ENCODE measurements at places on chromosomes 5 and 9.
A peak's percentile ranks its signal among the peaks of the same experiment; 100 is the strongest.

GRCh38 chr9:9598723-9599122, 1014.1 kb downstream of the PTPRD start:
- DNase-seq: no peak

DNA sequence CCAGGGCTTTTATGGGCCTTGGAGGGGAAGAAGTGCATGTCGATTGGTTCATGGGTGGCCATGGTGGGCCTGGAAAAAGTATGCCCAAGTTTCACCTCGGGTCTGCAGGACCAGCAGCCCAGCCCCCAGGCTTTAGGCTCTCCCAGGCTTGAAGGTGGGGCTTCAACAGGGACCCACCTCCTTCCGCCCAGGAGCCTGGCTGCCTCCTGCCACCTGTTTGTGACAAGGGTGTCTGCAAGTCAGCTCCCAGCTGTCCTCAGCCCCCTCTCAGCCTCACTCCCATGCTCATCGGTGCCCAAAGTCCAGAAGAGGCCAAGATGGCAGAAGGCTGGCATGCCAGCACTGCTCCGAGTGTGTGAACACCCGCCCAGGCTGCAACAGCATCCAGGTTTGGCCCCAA, 1063.2 kb upstream of the ACO1 start:
- DNase-seq: no peak

DNA sequence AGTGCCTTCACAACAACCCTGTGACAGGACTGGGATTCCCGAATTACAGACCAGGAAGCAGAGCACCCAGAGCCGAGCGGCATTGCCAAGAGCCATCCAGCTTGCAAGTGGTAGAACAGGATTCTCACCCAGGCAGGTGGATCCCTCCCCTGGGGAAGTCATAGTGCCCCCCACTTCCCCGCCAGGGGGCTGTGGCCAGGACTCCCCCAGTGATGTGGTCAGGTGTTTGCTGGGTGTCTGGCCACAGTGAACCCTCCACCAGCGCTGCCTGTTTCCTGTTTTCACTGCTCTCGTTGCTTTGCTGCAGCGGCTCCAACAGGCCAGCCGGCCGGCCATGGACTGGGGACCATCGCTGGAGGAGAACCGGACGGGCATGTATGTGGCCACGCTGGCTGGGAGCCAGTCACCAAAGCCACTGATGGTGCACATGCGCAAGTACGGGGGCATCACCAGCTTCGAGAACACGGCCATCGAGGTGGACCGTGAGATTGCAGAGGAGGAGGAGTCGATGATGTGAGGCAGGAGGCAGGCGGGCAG, 19.3 kb downstream of the SLC6A7 start:
- no peak for DNase-seq

DNA sequence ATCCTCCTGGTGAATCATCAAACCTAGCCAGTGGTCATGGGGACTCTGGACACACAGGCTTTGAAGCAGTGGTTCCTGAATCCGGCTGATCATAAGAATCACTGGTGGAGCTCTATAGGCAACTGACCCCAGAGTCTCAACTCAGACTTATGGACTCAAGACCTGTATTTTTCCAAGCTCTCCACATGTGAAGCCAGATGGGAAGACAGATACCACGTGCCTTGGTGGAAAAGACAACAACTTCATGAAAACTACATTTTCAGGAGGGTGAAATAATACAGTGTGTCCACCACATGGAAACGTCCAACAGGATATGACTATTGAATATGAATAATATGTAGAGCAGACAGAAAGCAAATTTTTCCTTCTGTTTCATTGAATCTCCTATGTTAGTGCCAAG, 33.7 kb downstream of the GABRP start:
- DNase-seq: no peak

DNA sequence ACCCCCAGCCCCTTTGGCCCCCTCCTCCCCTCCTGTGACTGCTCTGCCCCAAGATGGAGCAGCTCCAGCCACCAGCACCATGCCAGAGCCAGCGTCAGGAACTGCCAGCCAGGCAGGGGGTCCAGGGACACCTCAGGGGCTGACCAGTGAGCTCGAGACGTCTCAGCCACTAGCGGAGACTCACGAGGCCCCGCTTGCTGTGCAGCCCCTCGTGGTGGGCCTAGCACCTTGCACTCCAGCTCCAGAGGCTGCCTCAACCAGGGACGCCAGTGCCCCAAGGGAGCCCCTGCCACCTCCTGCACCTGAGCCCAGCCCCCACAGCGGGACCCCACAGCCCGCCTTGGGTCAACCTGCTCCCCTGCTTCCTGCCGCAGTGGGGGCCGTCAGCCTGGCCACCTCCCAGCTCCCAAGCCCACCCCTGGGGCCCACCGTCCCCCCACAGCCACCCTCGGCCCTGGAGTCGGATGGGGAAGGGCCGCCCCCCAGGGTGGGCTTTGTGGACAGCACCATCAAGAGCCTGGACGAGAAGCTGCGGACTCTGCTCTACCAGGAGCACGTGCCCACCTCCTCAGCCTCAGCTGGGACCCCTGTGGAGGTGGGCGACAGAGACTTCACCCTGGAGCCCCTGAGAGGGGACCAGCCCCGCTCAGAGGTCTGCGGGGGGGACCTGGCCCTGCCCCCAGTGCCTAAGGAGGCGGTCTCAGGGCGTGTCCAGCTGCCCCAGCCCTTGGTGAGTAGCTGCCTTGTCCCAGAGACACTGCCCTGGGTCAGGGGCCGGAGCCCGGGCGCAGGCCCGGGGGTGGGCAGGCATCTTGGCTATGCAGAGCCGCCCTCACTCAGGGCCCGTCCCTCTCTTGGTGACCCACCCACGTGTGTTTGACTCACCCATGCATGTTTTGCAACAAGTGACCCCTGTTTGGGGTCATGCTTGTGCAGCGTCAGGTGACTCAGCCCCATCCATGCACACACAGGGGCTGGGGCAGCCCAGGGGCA, 105.2 kb downstream of the WNK2 start:
- DNase-seq: peak; percentile 40

GRCh38 chr9:97910357-97910756, 11.9 kb downstream of the TRMO start:
- no peak for DNase-seq

DNA sequence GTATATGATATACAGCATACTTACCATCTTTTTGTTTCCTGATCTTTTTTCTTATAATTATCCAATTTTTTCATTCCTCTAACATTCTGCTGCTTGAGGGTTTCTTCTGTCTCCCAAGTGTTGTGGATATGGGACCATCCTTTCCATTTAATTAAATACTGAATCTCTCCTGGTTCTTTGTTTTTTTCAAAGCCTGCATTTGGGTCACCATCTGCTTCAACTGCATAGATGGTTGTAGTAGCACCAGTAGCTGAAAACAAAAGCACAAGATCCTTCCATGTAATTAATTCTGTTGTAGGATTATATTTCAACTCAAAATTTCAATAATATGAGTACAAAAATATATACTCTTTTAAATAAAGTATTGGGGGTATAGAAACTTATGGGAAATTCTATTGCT, 29.4 kb downstream of the CHD1 start:
- DNase-seq: no peak

GRCh38 chr5:1762121-1762882, 37.3 kb downstream of the MRPL36 start:
- no peak for DNase-seq

DNA sequence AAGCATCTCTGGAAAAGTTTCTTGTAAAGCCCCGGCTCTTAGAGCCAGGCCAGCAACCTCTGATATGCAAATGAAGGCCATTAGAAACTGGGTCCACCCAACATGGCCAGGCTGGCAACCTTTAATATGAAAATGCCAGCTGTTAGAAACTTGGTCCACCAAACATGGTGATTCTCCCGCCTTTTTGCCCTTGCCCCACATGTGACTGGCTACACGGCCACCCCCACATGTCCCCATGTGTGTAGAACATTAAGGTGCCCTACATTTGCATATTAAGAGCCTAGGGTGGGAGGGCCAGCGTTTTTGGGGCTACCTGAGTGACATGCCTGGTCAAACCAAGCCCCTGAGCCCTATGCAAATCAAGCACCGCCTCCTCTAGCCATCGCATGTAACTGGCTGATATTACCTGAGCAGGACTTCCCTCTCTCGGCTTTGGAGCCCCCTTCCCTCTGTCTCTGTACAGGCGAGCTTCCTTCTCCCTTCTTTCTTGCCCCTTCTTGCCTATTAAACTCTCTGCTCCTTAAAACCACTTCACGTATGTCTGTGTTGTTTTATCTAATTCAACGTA, 39.0 kb downstream of the S100Z start:
- no peak for DNase-seq

DNA sequence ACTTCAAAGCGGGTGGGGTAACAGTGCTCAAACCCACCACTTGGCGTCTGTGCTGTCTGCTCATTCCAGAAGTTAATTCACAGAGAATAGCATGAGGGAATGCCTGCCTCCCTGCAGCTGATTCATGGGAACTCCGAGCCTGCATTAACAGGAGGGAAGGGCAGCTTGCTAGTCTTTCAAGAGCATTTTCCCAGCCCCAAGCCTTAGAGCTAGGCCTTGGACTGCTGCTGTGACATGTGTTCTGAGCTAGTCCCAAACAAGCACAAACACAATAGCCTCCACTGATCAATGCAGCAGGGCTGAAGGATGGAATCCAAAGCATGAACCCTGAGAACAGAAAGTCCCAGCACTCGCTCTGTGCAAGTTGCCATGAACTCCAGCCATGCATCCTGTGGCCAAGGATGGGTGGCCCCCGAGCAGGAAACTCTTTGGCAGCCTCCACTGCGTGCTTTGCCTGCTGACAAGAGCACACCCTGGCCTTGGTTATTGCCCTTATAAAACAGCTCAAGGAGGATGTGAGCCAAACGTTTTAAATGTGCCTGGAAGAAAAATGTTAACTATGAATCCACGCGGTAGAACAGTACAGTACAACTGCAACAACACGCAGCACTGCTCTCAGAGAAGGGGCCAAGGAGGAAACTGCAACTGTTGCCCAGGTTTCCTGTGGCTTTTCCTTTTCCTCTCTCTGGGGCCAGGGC, 653.1 kb upstream of the KLF4 start:
- DNase-seq: peak; percentile 92

DNA sequence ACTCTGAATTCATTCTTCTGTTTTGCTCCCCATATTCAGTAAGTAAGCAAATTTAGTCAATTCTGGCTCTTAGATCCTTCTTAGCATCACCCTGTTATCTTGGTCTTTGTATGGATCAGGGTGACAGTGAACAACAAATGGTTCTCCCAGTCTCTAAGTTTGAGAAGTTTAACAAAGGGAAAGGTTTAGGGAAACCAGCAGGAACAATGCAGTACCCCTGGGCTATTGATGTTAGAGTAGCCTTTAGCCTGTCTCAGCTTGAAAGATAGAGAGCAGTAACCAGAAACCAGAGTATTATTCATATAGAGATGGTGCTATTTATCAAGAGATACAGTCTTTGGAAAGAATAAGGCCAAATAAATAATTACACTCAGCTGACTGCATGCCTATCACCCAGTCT, 241.8 kb downstream of the CDH12 start:
- DNase-seq: no peak

- no peak for DNase-seq
Observed at GRCh38 chr5:61619289-61619688, 287.2 kb downstream of the ZSWIM6 start.

GRCh38 chr5:56176871-56177533, 56.1 kb downstream of the ANKRD55 start:
- DNase-seq: no peak

DNA sequence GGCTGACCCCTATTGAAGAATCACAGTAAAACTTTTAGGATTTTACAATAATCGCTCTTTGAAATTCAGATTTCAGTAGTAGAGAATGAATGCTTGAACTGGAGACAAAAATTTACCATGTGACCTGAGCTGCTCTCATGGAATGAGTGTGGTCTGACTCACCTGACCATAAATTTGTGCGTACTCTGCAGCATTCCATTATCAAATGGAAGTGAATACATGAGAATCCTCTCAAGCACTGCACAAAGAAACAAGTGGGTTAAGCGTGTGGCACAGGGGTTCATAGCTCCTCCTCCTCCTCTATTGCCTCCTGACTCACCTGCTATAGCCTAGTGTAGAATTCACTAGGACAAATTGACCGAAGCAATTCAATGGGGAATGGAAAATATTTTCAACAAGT, 269.8 kb upstream of the CDH9 start:
- no peak for DNase-seq

GRCh38 chr9:27413511-27414219, 110.4 kb upstream of the IFNK start:
- DNase-seq: no peak

DNA sequence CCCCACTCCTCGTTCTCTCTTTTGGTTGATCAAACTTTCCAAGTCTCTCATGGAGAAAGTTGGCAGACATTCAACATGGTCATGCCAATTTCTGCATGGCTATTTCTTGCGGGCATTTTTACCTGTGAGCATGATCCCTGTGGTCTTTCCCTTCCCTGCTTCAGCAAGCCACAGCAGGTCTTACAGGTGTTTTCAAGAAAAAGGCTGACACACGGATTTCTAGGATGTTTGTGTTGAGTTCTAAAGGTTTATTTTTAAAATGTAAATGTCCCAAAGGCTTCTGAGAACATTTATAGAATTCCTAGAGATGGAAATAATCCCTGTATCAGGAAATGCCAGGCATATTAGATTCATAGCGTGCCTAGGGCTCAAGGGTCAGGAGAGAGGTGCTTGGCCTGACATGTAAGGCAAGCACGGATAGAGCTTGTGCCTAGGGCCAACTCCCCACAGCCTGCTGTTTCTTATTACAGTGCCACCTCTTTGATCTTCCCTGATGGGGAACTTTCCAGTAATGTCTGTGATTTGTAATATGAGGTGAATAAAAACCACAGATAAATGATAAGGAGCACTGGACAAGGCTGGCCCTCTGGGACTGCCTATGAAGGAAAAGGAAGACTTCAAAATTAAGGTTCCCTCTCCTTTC, 79.8 kb downstream of the MUSK start:
- DNase-seq: no peak

DNA sequence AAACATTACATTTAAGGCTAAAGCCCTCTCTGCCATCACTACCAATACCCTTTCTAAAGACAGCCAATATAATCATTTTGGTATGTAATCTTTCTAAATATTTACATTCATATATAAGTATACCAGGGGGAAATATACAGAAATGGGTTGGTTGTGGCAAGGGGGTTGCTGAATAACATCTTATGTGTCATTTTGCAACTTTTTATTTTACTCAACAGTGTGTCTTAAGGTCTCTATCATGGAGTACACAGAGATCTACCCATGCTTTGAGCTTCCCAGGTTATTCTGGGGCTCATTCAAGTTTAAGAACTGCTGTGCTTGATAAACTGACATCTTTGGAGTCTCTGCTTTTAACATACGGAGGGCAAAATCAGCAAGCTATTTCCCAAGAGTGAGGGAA, 7.4 kb upstream of the FAT2 start:
- no peak for DNase-seq

DNA sequence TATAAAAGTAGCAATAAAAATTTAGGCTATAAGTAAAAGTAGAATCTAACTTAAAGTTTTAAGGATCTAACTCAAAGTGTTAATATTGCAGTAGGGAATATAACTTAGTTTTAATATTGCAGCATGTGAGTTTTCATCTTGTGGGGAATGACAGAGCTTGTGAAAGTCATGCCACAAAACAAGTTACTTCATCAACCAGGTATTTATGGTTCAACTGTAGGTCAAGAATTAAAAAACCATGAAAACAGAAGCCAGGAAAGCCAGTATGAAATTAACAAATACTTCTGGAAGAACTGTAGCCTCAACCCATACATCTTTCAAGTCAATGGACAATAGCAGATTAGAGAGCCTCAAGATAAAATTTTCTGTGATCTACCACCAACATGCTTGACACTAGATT, 19.0 kb downstream of the HMGCS1 start:
- no peak for DNase-seq

GRCh38 chr5:179158556-179158955, 98.4 kb downstream of the ZNF354C start:
- no peak for DNase-seq

GRCh38 chr5:417301-418161, 25.4 kb upstream of the EXOC3 start:
- no peak for DNase-seq
